ENCODE measurements at places on chromosomes 16 and 17.

GRCh38 chr17:73953206-73954033, 250.1 kb upstream of the RPL38 start:
- no peak for DNase-seq

DNA sequence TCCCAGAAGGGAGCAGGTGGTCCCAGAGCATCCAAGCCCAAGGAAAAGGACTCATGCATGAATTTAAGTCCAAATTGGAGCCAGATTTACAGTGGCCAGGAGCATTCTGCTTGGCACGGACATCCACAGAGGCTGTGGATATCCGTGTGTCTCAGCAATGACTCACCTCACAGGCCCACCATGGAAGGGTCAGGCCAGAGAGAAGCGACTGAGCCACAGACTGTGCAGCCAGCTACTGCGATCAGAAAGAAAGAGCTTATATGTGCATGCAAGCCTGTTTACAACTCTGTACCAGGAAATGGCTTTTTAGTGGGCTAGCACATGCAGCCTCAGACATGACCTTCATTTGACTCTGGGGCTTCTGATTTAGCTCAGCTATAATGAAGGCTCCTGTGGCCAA, 231.0 kb downstream of the C16orf95 start:
- DNase-seq = no peak

DNA sequence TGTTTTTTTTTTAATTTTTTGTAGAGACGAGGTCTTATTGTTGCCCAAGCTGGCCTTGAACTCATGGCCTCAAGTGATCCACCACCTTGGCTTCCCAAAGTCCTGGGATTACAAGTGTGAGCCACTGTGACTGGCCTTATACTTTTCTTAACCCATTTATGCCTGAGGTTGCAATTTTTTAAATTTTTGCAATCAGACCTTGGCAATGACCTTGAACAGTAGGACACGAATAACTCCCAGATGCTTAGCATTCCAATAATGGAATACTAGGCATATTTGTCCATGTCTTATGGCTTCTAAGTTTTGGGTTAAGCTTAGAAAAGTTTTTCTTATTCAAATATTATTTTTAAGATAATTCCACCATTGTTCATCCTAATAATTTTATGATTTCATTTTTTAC, 28.3 kb upstream of the TMEM97 start:
- DNase-seq = no peak

DNA sequence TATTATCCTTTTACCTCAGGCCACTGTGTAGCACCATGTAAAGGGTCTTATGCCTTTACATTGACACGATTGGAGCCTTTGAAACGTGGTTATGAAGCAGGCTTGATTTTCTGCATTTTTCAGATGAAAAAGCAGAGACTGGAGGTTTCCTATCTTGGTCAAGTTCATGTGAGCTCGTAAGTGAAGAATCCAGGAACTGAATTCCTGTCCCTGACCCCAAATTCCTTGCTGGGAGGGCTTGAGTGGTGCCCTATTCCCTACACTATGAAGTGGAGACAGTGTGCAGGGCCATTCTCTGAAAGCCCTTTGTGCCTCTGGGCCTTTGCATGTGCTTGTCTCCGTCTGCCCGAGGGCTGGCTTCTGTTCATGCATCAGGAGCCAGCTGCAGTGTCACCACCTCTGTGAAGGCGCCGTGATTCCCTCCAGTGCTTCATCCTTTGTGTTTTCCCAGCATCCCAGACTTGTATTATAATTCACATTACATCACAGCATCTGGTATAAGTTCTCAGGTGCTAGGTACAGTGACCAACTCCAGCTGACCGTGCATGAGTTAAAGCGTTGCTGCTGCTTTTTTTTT, 181.1 kb downstream of the SNX29 start:
- DNase-seq = no peak

DNA sequence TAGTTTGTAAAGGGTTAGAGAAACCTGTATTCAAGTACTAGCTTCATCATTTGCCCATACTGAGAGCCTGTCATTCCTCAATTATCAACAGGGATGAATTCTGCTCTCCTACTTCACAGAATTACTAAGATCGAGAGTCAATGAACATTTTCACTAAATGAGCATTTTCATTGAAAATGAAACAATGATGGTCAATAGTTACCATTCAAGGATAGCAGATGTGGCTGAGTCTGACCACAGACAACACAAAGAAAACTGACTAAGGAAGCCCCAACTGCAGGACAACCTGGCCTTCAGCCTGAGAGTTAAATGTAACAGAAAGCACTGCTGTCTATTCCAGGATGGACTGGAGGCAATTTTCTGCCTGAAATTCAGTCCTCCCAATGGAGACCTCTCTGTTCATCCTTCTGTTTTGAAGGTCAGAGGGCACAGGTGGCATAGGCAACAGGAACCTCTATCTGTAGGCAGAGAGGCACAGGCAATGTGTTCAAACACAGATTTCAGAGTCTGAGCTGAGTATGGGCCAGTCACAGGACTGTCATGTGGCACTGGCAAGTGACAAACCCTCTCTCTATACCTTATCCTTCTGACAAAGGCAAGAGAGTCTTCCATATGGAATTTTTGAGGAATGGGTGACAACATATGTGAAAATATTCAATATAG, 19.5 kb downstream of the TRAF4 start:
- no peak for DNase-seq

DNA sequence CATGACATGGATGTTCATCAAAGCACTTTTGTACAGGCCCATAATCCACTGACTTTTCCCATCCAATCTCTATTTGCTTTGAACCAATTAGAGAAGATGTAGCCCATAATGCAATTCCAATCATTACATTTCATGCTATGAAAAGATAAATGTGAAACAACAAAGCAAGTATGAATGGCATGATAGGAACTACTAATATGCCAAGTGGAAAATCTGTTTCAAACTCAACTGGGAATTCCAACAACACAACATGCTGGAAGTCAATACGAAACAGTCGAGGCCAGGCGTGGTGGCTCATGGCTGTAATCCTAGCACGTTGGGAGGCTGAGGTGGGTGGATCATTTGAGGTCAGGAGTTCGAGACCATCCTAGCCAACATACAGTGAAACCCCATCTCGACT, 39.6 kb upstream of the TMEM97 start:
- no peak for DNase-seq

DNA sequence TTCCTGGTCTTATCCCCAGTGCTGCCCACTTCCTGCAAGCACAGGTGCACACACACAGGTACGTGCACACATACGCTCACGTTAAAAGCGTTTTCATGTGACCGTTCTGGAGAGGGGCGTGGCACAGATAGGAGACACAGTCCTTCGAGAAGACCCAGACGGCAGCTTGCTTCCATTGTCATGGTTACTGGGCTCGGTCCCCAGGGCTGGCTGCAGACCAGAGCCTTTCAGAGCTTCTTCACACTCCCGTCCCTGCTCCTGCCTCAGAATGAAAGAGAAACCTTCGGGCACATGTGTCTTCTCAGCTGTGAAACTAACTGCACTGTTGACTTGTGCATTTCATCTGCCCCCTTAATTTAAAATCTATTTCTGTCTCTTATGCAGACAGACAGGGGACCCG, 154.2 kb downstream of the PITPNC1 start:
- no peak for DNase-seq

Measured in stimulated activated CD4-positive, alpha-beta T cell treated with anti-CD3 and anti-CD28 coated beads, Interleukin-2, amount 100 ng/mL, for 24 hours (primary cell).